HFF-Myc (cell line): ENCODE measurements at places on chromosomes 3 and 15.

DNA sequence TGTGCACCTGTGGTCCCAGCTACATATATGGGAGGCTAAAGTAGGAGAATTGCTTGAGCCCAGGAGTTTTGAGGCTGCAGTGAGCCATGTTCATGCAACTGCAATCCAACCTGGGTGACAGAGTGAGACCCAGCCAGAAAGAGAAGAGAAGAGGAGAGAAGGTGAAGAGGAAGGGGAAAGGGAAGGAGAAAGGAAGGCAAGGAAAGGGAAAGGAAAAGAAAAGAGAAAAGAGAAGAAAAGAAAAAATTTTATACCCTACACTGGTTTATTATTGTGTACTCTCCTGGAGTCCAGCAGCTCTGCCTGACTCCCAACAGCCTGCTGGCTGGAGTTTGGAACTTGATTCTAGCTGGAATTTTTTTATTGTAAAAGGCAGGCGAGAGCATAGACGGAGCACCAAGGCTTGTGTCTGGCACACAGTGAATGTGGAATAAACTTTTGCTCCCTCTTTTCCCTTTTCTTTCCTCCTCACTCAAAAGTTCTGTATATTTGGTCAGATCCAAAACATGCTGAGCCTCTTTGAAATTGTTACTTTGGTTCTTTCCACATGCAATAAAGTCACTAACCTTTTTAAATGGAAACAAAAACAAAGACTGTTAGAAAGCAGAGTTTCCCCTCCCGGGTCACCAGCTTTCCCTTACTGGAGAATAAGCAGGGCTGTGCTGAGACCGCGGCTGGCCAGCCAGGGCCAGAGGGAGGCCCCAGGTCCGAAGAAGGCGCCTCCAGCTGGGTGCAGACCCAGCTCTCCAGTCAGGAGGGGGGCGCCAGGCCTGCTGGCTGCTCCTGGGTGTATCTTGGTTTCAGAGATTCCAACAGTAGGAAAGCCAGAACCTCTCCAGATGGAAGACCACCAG lies 9.9 kb downstream of the THSD4 start:
- no peak for DNase-seq

- no peak for DNase-seq
Measured at GRCh38 chr15:51065261-51065660, 29.4 kb downstream of the TNFAIP8L3 start.

GRCh38 chr3:172511783-172512762 lies 11.2 kb downstream of the TNFSF10 start:
- no peak for DNase-seq

DNA sequence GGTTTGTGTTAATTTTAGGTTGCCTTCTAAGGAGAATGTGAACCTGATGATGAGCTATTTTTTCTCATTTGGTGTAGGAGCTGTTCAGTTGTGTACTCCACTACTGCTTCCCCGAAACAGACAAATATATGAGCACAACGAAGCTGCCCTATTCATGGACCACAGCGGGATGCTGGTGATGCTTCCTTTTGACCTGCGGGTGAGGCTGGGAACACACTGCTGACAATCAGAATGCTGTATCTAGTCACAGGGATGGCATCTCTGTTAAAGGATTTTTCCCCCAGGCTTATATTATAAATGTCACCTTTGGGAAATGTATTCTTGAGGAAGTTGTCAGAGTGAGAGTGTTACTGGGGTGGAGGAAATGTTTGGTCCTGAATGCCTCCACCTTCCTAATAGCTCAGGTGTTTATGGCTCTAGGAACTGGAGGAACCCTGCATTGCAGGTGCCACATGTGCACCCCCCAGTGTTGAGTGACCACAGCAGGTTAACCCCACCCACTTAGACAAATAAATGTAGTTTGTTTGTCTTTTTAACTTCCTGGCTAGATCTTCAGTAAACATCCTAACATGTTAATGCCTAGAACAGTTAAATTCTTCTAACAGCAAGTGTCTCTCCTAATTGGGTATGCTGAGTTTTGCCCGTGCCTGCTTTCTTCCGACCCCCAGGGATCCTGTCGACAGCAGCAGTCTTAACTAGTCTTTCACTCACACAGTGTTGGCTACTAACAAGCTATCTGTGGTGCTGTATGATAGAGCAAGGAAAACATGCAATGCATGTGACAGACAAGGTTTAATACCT lies 35.7 kb downstream of the SRP14 start:
- no peak for DNase-seq

- DNase-seq: no peak
Measured at GRCh38 chr3:61666615-61667330, 105.4 kb downstream of the PTPRG start.

GRCh38 chr15:83498374-83498773 lies 51.2 kb downstream of the SH3GL3 start:
- no peak for DNase-seq

- DNase-seq: no peak
Measured at GRCh38 chr3:117355566-117355965, 646.0 kb downstream of the TUSC7 start.

- no peak for DNase-seq
Measured at GRCh38 chr3:103919327-103919726, 1447.4 kb upstream of the ALCAM start.
